Fibroblast of skin of left quadriceps (primary cell): ENCODE measurements at places on chromosomes 11 and 22.
A peak's percentile ranks its signal among the peaks of the same experiment; 100 is the strongest.

DNA sequence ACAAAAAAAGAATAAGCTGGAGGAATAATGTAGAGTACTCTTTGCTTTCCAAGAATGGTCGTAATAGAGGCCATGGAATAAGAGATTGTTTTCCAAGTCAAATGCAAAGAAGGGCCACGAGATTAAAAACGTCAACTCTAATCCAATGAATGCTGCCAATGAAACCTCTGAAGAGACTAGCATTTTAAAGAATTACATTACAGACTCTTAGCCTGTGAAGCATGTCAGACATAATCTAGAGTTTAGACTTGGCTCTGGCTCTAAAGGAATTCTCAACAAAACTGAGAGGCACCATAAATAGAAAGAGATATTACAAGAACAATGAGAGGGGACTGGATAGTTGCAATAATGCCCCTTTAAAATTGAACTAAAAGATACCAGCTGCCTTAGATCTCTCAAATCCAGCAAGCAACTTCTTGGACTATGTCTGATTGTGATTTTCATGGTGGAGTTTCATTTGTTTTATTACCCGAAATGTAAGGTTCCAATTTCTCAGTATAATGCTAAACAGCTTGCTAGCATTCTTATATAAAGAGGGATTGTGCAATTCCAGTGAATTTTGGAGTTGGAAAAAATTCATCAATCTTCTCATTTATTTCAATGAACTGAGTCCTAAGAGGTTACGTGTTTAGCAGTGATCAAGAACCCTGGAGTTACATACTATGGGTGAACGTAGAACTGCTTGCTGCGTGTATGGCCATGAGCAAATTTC, 5.6 kb downstream of the ETS1 start:
- DNase-seq = no peak

- DNase-seq = no peak
Observed at GRCh38 chr22:39130152-39130704, 22.3 kb downstream of the CBX7 start.

- DNase-seq = peak; percentile 69
Observed at GRCh38 chr11:122246874-122247273, 130.9 kb upstream of the BLID start.

DNA sequence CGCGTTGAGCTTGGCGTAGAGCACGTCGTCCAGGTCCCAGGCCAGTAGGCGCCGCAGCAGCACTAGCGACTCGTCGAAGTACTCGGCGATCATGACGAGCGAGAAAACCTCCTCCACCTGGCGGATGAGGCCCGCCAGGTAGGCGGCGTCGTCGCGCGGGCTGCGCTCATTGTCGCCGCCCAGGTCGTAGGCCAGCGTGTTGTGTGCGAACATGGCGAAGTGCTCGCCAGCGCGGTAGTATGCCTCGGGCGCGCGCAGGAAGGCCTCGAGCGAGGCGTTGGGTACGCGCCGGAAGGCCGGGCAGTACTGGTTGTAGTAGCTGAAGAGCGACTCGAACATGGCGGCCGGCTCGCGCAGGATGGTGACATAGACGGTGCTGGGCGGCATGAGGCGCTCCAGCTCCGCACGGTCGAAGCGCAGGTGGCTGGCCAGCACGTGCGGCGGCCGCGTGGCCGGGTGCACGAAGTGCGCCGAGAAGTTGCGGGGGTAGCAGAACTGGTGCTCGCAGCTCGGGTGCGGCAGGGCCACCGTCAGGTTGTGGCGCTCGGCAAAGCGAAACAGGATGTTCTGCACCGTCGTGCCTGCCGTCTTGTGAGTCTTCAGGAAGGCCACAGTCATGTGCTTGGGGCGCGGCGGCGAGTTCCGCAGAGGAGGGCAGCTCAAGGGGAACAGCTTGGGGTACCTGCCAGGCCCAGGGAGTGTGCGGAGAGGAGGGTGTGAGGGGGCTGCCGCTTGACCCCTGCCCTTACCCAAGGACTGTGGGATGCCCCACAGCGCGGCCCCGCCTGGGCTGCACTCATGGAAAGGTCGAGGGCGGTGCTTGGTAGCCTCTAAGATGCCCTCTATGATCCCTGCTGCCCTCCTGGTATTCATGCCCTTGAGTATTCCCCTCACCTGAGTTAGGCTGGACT, 5.7 kb downstream of the GAL3ST3 start:
- no peak for DNase-seq

DNA sequence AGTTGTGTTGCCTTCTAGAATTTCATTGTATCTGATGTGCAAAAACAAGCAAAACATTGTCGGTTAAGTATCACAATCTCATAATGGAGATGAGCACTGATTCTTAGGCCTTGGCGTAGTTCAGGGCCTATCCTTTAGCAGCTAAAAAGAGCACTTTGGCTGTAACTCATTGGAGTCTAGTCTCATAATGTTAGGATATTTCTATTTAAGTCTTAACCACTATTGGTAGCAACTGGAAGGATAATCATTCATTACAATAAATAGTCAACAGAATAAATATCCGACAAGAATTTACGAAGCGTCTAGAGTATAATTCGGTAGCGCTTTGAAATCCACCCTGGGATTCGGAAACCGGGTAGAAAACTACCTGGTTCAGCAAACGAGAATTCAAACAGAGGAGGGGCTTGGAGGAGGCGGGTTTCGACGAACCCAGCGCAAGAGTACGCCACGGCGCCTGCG, 461 bp upstream of the EED start:
- DNase-seq = no peak

- no peak for DNase-seq
Observed at GRCh38 chr11:112723676-112724495, 237.3 kb upstream of the NCAM1 start.

- DNase-seq = peak; percentile 29
Observed at GRCh38 chr11:58629857-58630256, 7.4 kb downstream of the CNTF start.

DNA sequence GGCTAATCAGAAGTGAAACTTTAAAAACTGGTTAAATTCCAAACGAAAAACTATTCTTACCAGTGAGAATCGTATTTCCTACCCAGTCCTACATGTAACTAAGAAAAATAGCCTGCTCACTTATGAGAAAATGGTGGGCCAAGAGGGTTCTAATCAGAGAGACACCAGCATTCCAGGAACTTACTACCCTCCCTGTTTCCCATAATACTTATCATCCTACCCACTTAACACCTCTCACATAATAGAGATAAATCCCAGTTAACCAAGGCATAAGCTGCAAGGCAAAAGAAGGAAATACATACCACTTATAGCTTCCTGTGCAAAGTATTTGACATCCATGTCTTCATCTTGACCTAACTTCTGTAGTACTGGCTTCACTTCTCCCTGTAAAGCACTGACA, 24.4 kb downstream of the PPP2R1B start:
- no peak for DNase-seq

DNA sequence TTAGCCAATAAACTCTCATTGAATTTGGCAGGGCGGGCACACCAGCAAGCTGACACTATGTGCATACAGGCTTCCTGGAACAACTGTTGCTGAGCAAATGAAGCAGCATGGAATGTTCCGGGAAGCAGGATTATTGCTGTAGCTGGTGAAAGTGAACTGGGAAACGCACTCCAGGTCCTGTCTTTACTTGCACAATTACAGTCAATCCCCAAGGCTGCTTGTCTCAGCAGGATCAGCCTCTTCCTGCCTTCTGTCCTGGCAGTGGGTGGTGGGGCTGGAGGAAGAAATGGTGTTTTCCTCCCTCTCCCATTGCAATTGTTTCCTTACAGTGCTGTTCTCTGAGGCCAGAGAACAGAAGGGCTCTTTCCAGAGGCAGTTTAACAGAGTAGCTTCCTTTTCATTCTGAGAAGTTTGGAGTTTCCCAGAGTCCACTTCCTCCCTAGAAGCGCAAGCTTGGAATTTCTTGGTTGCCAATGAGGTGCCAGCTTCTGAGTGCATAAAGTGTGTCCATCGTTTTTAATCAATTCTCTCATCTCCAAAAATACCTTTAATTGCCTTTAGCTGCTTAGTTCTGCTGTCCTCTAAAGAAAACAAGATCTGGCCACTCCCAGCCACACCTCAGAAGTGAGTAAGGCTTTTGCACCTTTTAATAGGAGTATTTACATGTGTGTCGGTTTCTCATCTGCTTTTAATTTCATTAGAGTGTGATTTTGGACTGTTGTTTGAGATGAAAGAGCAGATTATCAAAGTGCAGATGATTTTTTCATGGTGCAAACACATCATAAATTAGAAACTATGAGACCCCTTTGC, 19.9 kb downstream of the CD44 start:
- peak; percentile 45 for DNase-seq

GRCh38 chr11:94028436-94028835, 7.3 kb downstream of the HEPHL1 start:
- DNase-seq = no peak

GRCh38 chr11:8022876-8023275, 35.7 kb downstream of the EIF3F start:
- DNase-seq = no peak

GRCh38 chr11:134014511-134014910, 54.4 kb upstream of the JAM3 start:
- no peak for DNase-seq

DNA sequence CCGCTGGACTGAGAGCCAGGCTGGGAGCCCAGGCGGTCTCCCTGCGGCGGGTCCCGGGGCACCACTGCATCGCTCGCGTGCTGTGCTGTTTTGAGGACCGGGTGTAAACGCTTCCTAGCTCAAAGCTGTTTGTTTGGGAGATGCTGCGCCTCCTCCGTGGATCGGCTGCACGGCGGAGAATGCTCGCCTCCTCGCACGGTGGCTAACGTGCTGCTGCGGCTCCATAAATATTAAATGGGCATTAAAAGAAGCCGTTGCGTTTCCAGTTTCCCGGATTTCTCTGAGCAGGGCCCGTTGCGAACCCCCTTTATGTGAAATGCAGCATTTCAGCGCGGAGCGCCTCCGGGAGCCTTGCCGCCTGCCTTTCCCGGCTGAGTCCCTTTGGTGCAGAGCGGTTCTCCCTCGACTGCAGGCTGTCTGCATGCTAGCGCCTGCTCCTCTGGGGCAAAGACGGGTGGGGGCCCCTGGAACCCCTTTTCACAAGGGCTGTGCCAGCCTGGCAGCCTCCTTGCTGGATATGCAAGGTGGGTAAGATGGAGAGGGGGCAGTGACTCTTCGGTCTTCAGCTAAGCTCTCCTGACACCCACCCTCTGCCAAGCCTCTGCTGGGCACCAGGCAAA, 9.3 kb downstream of the MPPED1 start:
- no peak for DNase-seq

- no peak for DNase-seq
Observed at GRCh38 chr11:78310500-78310909, 107.1 kb downstream of the GAB2 start.

DNA sequence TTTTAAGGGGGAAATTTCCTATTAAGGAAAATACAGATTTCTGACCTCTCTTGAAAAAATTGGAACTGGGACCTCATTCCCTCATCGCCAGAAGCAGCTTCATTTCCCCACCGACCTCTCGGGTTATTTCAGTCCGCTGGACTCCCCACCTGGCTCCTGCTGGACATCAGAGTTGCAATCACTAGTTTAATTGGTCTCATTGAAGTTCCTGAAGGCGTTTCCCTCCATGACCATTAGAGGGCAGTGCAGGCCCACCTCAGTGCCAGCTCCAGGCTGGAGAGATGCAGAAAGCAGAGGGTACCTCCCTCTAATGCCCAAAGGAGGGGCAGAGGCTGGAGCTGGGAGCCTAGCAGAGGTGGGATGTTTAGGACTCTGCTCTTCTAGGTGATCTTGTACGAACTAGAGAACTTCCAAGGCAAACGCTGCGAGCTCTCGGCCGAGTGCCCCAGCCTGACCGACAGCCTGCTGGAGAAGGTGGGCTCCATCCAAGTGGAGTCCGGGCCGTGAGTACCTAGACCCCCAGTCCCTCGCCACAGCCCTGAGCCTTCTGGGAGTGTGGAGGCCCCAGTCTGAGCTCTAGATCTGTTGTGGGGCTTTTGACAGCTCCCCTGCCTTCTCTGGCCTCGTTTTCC, 2.7 kb downstream of the CRYBB3 start:
- DNase-seq = peak; percentile 18
